ENCODE measurements at places on chromosomes 2 and 18. TPM values are rescaled to one million over a fixed set of nuclear protein-coding genes. Genes with fewer than 3 reads are reported as not detected.

The POMC gene
- not detected for total RNA-seq

The ACADL gene
- total RNA-seq = 0.56 TPM

The CYRIA gene
- 5.1 TPM for total RNA-seq

The STON1 gene
- 37.2 TPM for total RNA-seq

The FBXO41 gene
- total RNA-seq = 1.2 TPM

The SPEG gene
- total RNA-seq = 3.9 TPM

The ARHGAP25 gene
- total RNA-seq = 9.0 TPM

The RDH14 gene
- 24.4 TPM for total RNA-seq

The SLC8A1 gene
- total RNA-seq = 4.2 TPM

The MAB21L4 gene
- total RNA-seq = 147 TPM

The EN1 gene
- not detected for total RNA-seq

The STPG4 gene
- total RNA-seq = not detected

The PLEK gene
- 8.2 TPM for total RNA-seq

DNA sequence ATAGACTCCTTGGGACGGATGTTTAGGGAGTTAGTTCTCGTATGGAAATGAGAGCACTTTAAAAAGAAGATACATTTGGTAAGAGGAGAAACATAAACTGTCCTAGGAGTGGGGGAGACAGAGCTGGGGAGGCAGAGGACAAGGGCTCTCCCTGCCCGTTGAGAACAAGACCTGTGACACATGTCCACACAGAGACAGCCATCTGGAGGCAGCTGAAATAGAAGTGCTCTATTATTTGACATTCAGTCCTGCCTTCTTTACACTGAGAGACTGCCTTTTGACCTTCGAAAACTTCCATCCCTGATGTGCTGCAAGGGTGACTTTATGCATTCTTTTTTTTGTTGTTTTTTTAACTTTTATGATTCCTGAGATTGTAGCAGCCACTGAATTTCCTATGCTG, 150.1 kb downstream of the UXS1 start:
- DNase-seq = no peak
- H3K4me3 ChIP-seq = no peak overlapping the region
- no peak overlapping the region for H3K27ac ChIP-seq
- H3K27me3 ChIP-seq = no peaks in the 10 kb centered on the region
- no peaks in the 10 kb centered on the region for H3K4me1 ChIP-seq
- no peaks in the 10 kb centered on the region for H3K36me3 ChIP-seq

- H3K4me1 ChIP-seq = no peaks in the 10 kb centered on the region
- H3K27me3 ChIP-seq = no peaks in the 10 kb centered on the region
- H3K36me3 ChIP-seq = no peaks in the 10 kb centered on the region
- no peak overlapping the region for H3K4me3 ChIP-seq
- DNase-seq = no peak
Observed at GRCh38 chr18:61703508-61703907, 189.3 kb downstream of the RNF152 start.

DNA sequence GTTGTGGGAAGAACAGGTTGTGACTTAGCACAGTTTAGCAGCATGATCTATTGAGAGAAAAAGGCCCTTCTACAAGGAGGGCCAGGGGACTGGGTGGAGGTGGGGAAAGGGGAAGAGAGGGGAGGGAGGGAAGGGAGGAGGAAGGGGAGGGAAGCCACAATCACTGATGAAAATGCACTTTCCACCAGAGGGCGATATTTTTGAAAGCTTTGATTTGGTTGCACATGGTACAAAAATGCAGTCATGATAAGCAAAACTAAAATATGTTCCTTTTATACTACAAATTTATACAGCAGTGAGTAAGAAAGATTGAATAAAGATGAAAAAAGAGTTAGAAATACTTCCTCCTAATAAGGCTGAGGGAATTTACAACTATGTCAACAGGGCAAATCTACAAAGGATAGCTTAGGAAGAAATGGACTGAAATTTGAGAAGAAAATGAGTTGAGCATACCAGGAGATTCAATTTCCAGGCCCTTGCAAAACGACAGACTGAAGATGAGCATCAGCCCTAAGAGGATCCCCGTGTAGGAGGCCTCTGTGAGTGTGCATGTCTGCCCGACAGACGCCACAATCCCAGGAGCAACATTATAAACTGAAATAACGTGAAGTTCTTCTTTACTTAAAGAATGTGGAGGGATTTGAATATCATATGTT, 17.2 kb downstream of the SH3YL1 start:
- no peak for DNase-seq
- H3K36me3 ChIP-seq = peaks cover 6% of the 10 kb centered on the region
- no peaks in the 10 kb centered on the region for H3K27me3 ChIP-seq
- H3K4me1 ChIP-seq = no peaks in the 10 kb centered on the region

GRCh38 chr18:78875016-78875777, 104.4 kb upstream of the SALL3 start:
- no peaks in the 10 kb centered on the region for H3K36me3 ChIP-seq
- H3K27me3 ChIP-seq = no peaks in the 10 kb centered on the region
- H3K4me1 ChIP-seq = no peaks in the 10 kb centered on the region
- no peak for DNase-seq
- no peak overlapping the region for H3K27ac ChIP-seq

- H3K4me3 ChIP-seq = no peak overlapping the region
- no peaks in the 10 kb centered on the region for H3K36me3 ChIP-seq
- no peak for DNase-seq
- H3K27me3 ChIP-seq = no peaks in the 10 kb centered on the region
- H3K4me1 ChIP-seq = no peaks in the 10 kb centered on the region
- H3K27ac ChIP-seq = no peak overlapping the region
Observed at GRCh38 chr2:126986631-126987187, 88.0 kb downstream of the TEX51 start.

GRCh38 chr18:6920099-6920955, 190.8 kb downstream of the ARHGAP28 start:
- no peaks in the 10 kb centered on the region for H3K27me3 ChIP-seq
- no peaks in the 10 kb centered on the region for H3K4me1 ChIP-seq
- no peak overlapping the region for H3K4me3 ChIP-seq
- no peak overlapping the region for H3K27ac ChIP-seq
- no peaks in the 10 kb centered on the region for H3K36me3 ChIP-seq

GRCh38 chr2:174333017-174333371, 1.8 kb upstream of the SP9 start:
- no peak overlapping the region for H3K27ac ChIP-seq
- H3K4me1 ChIP-seq = peaks cover 72% of the 10 kb centered on the region
- H3K4me3 ChIP-seq = no peak overlapping the region

DNA sequence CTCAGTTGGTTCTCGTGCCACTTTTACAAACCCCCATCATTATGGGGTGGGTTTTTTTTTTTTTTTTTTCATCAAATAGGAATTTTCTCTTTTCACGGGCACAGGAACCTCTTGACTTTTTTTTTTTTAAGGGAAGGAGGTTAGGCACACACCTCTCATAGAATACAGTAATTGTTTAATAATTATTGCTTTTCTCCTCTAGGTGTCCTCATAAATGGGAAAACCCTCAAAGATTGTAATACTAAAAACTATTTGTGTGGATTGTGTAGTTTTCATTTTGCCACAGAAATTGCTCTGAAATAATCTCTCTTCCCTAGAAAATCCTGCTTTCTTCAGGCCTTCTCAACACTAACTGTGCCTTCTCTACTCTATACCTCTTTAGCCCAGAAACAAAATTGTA, 147.3 kb downstream of the GREB1L start:
- H3K36me3 ChIP-seq = no peaks in the 10 kb centered on the region
- no peaks in the 10 kb centered on the region for H3K27me3 ChIP-seq
- no peak overlapping the region for H3K27ac ChIP-seq

DNA sequence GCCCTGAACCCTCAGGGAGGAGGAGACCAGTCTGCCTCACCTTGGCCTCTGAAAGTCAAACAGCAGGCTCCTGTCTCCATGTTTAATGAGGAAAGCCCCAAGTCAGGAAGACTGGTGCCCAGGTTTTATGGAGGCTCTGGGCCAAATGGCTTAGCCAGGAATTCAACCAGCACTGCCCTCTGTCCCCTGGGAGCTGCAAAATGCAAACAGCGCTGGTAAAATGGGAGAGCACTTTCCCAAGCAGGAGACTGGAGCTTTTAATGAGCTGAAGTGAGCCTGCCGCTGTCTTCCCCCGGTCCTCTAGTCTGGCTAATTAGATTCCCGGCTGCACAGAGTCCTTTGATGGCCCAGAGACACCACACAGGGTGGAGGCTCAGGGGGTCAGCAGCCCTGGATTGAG, 276.0 kb upstream of the TRIB2 start:
- H3K4me1 ChIP-seq = no peaks in the 10 kb centered on the region
- no peak overlapping the region for H3K27ac ChIP-seq
- H3K36me3 ChIP-seq = no peaks in the 10 kb centered on the region
- no peak for DNase-seq
- no peak overlapping the region for H3K4me3 ChIP-seq

DNA sequence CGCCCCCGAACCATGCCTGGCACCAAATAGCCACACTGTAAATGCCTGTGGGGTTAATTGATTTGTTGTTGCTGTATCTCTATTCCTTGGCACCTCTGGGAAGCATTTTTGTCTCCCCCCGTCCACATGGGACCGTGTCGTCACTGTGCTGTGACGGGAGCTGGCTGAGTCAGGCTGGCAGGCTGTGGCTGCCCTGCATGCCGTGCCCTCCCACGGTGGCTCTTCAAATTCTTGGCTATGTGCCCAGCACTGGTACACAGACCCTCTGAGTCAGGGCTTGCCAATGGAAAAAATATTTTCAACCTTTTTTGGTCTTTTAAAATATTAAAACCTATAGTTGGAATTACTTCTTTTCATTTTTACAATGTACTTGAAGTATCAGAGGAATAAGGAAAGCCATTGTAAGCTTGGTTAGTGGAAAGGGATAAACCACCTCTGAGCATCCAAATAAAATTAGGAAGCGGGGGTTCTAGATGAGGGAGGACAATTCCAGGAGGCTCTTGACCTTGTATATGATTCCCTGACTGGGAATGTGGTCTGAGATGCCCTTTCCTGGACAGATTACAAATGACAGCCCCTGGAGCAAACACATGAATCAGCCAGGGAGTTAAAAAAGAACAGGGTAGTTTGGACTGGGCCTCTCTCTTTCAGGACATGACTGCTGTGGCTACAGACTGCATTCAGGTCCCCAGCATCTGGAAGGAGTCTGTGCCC, 59.4 kb downstream of the DGKD start:
- H3K27me3 ChIP-seq = no peaks in the 10 kb centered on the region
- no peaks in the 10 kb centered on the region for H3K36me3 ChIP-seq
- peaks cover 46% of the 10 kb centered on the region for H3K4me1 ChIP-seq
- no peak overlapping the region for H3K27ac ChIP-seq
- DNase-seq = no peak
- H3K4me3 ChIP-seq = no peak overlapping the region

DNA sequence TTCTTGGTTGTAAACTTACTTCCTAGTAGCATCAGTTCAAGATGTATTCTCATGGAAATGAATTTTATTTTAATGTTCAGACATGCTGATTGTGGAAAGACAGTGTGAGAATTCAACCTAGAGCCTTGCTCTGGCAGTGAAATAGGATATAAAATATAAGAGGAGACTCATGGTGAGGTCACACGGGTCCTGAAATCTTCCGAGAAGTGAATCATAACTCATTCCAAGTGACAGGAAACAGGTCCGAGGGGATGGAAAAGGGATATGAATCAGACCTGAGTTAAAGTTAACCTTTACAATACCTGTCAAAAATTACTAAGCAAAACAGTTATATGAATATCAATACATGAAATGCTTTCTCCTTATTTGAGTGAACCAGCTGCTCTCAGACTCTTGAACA, 185.2 kb upstream of the LRRTM1 start:
- H3K27ac ChIP-seq = no peak overlapping the region
- H3K4me3 ChIP-seq = no peak overlapping the region
- no peaks in the 10 kb centered on the region for H3K27me3 ChIP-seq
- DNase-seq = no peak
- no peaks in the 10 kb centered on the region for H3K4me1 ChIP-seq

DNA sequence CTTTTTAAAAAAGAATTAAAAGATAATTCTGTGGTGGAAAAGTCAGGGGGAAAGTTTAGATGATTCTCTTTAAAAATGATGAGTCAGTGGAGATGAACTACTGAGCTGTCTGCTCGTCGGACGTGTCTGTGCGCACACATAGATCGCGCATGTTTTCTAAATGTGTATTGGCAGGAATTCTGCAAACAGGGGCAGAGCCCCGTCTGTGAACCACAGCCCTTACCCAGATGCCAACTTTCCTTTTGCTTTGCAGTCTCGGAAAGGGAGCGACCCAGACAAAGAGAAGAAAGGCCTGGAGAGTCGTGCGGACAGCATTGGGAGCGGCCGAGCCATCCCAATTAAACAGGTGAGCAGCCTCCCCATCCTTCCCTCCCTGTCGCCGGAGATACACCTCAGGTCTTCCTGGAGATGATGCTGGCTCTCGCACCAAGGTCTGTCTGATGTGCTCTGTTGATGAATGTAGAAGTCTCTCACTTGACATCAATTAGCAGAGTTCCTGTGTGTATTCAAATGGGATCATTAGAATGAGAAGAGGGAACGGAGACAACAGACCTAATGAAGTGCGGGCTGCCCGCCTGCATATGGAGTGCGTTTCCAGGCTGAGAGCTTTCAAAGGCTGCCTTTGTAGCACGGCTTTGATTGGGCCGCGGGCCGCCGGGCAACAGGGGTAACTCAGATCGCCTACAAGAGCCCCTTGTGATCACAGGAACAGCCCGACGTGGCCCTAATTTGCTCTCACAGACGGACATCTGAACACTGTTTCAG, 313.3 kb downstream of the AGAP1 start:
- DNase-seq = no peak
- no peak overlapping the region for H3K27ac ChIP-seq
- no peaks in the 10 kb centered on the region for H3K27me3 ChIP-seq
- no peaks in the 10 kb centered on the region for H3K4me1 ChIP-seq
- H3K36me3 ChIP-seq = peaks cover 7% of the 10 kb centered on the region

DNA sequence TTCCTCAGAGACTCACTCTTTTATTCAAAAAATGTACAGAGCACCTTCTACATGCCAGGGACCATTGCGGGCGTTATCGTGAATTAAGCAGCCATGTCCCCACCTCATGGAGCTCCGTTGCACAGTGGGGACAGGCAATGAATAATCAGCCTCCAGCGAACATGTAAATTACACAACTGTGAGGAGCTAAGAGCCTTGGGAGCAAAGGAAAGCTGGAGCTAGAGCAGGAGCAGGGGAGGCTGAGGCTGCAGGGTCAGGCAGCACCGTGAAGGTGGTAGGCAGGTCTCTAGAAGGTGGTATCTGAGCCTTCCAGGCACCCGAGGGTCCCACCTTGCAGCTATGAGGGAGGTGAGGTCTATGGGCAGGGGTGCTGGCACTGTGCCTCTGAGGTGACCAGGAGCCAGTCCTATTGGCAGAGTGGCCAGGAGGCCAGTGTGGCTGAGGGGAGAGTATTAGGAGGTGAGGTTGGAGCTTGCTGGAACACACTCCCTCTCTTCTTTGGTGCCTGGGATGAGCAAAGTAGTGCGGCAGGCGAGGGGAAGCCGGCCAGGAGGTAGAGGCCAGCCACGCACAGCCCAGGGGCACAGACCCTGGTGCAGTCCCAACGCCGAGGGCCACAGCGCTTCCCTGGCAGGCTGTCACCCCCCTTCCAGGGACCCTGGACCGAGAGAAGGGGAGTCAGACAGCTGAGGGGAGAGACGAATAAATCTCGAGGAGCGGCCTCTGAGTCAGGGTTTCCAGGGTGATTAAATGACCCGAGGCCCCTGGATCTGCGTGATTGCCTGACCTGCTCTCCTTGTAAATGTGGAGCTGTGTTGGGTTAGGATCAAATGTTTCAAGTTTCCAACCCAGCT, 167.3 kb downstream of the SEPTIN10 start:
- no peak overlapping the region for H3K4me3 ChIP-seq
- peaks cover 14% of the 10 kb centered on the region for H3K36me3 ChIP-seq
- peak overlapping the region; percentile 53 for H3K27ac ChIP-seq
- no peaks in the 10 kb centered on the region for H3K27me3 ChIP-seq

- H3K27ac ChIP-seq = no peak overlapping the region
- peaks cover 12% of the 10 kb centered on the region for H3K36me3 ChIP-seq
- no peaks in the 10 kb centered on the region for H3K27me3 ChIP-seq
- DNase-seq = no peak
- no peak overlapping the region for H3K4me3 ChIP-seq
- no peaks in the 10 kb centered on the region for H3K4me1 ChIP-seq
Observed at GRCh38 chr2:37125416-37125815, 31.4 kb downstream of the EIF2AK2 start.
